ENCODE measurements at places on chromosomes 1 and 21.

DNA sequence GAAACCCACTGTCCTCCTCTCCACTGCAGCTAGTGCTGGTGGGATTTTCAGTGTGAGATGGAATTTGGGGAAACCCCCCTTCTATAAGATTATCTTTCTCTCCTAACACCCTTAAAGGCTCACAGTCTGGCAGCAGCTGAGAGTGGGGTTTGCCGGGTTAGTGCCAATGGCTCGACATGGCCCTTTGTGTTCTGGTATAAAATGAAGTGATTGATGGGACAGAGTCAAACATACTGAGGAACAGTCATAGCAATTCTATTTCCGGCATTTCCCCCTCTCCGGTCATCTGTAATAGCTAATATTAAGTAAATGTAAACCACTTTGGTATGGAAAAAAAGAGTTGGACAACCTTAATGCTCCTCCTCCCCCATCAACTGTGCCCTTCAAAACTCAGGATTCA, 37.6 kb downstream of the TFF3 start:
- DNase-seq: no peak

- DNase-seq: no peak
Observed at GRCh38 chr1:222420633-222421032, 127.3 kb downstream of the HHIPL2 start.

DNA sequence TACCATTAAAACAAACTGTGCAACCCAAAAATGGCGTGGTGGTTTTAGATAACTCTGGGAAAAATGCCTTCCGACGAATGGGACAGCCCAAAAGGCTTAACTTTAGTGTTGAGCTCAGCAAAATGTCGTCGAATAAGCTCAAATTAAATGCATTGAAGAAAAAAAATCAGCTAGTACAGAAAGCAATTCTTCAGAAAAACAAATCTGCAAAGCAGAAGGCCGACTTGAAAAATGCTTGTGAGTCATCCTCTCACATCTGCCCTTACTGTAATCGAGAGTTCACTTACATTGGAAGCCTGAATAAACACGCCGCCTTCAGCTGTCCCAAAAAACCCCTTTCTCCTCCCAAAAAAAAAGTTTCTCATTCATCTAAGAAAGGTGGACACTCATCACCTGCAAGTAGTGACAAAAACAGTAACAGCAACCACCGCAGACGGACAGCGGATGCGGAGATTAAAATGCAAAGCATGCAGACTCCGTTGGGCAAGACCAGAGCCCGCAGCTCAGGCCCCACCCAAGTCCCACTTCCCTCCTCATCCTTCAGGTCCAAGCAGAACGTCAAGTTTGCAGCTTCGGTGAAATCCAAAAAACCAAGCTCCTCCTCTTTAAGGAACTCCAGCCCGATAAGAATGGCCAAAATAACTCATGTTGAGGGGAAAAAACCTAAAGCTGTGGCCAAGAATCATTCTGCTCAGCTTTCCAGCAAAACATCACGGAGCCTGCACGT, 82.1 kb downstream of the PRDM2 start:
- DNase-seq: no peak

DNA sequence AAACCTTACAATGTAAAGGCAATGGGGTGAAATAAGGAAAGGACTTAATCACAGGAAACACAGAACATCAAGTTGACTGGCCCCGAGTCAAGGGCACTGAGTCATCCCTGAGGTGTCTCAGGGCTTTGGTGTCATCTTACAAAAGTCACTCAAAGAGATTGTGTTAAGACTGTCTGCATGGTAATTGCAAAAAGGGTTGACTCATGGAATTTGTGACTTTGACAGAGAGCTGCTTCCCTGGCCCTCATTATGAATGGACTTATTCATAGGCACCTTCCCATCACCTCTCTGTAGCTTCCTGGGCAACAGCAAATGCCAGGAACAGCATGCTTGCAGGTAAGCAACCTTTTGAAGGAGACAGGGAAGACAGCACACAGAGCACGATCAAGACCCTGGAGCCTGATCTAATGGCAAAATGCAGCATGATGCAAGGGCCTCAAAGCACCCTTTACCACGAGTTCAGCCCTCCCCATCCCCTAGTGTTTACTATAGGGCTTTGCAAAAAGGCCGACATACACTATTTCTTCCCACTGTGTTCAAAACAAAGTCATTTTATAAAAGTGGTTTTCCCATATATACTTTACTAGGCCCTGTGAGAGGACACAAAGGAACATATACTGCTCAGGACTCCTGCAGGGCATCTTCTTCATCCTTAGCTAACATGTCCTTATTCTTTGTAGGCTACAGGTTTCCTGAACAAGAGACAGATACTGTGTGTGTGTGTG, 17.1 kb downstream of the ZP4 start:
- peak; percentile 74 for DNase-seq

- DNase-seq: peak; percentile 35
Observed at GRCh38 chr1:243396876-243397275, 141.0 kb downstream of the SDCCAG8 start.

- no peak for DNase-seq
Observed at GRCh38 chr1:64743954-64744491, 852 bp upstream of the RAVER2 start.

- peak; percentile 50 for DNase-seq
Observed at GRCh38 chr1:216902669-216903381, 179.6 kb upstream of the ESRRG start.

- DNase-seq: no peak
Observed at GRCh38 chr1:117622726-117623125, 16.9 kb downstream of the TENT5C start.

GRCh38 chr1:200150721-200151120, 123.2 kb downstream of the NR5A2 start:
- DNase-seq: no peak

- no peak for DNase-seq
Observed at GRCh38 chr1:5979536-5980313, 12.5 kb downstream of the NPHP4 start.

GRCh38 chr1:1835546-1835945, 55.3 kb downstream of the GNB1 start:
- no peak for DNase-seq

GRCh38 chr1:25451908-25452307, 21.2 kb downstream of the MACO1 start:
- DNase-seq: no peak

DNA sequence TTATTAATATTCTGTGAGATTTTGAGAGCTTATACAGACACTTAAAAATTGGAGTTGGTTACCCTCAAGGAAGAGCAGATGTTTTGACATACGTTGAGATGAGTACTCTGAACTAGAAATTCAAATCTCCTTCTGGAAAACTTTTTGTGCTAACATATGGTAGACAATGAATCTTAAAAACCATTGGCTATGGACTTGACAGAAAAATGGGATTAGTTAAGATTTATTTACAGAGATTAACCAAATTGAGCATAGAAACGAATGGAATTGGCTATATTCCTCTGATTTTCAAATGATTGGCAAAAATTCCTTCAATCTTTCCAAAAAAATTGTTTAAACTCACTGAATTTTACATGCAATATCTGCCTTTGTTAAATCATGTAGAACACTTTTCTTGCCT, 1392.9 kb downstream of the BRINP3 start:
- DNase-seq: no peak
